Activated naive CD4-positive, alpha-beta T cell (primary cell): ENCODE measurements at places on chromosomes 3 and 15.

GRCh38 chr3:119356646-119357045, 62.5 kb downstream of the ARHGAP31 start:
- DNase-seq: no peak

- DNase-seq: no peak
Measured at GRCh38 chr3:61907210-61907795, 345.9 kb downstream of the PTPRG start.

GRCh38 chr3:184564685-184565385, 3.2 kb downstream of the EPHB3 start:
- no peak for DNase-seq

DNA sequence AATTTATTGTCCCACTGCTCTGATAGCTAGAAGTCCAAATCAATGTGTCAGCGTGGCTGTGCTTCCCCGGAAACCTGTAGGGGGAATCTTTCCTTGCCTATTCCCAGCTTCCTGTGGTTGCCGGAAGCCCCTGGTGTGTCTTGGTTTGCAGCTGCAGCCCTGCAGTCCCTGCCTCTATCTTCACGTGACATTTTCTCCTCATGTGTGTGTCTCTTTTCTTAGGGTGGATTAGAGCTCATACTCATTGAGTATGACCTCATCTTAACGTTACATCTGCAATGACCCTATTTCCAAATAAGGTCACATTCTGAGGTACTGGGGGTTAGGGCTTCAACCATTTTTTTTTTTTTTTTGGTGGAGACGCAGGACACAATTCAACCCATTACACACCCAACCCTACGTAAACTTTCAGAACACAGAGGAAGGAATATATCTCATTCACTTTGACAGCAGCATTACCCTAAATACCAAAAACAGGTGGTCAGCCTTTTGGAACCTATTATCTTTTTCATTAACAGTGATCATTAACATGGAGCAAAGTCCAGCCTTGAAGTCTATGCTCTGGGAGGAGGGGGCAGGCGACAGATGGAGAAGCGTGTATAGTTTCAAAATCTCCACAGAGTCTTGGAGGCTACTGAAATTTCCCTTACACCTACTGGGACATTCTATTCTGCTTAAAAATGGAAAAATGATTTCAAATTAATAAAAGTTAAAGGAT, 88.6 kb downstream of the RYK start:
- DNase-seq: no peak

DNA sequence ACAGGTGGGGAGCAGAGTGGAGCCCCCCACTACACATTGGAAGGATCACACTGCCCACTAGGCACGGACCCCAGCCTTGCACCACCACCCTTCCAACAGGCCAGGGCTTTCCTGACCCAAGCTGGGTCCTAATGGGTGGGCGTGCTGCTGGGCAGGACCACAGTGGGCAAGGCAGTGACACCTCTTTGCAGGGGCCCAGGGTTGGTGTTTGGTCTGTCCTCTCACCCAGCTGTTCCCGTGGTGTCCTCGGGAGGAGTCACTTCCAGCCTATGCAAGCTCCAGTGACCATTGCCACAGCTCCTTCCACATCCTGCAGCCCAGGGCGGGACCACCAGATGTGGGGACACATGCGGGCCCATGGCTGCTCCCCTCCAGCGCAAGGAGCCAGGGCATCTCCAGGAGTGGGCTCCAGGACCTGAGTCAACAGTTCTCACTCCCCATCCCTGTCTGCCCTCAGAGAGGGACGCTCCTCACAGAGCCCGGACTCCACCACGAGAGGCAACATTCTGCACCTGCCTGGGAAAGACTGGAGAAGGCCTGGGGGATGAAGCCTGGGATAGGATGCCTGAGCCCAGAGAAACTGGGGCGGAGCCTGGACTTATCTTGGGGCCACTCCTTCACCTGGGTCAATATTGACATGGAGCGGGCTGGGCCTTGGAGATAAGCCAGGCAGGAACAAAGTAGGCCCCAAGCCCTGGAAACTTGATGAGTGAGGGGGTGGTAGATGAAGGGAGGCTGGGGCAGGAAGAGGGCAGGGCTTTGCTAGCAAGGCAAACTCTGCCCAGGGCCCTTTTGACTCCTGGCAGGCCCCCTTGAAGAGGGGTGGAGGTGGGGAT, 3.9 kb upstream of the VILL start:
- no peak for DNase-seq

GRCh38 chr3:181569356-181569940, 142.3 kb upstream of the SOX2 start:
- DNase-seq: no peak
